SK-N-SH treated with all-trans-retinoic acid at 6 μM for 48 hours (cell line): ENCODE measurements at places on chromosomes 16 and 17.

GRCh38 chr17:3665834-3666233 is 2.5 kb downstream of the TAX1BP3 start:
- ATAC-seq: no peak

DNA sequence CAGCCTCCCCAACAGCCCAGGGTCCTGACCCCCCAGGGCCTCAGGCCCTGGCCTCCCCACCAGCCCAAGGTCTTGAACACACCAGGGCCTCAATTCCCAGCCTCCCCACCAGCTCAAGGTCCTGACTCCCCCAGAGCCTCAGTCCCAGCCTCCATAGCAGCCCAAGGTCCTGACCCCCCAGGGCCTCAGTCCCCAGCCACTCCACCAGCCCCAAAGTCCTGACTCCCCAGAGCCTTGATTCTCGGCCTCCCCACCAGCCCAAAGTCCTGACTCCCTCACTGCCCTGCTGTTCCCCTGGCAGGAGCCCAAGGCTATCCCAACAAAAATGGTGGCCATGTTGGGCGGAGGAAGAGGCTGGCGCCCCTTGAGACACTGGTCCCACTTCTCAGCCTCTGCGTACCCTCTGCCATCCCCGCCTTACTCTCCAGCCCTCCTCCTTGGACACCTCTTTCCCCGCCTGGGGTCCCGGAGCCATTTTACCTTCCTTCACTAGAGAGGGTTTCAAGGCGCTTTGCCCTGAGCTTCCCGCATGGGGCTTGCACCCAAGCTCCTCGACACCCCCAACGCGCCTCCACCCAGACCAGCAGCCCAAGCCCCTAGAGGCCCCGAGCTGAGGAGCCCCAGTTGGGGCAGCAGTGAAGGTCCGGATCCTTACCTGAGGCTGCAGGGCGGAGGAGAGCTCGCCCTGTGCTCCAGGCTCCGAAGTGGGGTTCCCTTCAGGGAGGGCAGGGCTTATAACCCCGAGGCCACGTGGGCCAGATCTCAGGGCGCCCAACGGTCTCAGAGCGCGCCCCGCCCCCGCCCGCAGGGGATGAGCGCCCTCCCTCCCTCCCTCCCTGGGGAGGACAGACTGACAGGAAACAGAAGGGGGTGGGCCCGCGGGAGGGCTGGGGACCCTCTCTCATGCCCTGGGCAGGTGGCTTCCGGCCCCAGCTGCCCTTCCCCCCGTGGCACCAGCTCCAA is 3.5 kb upstream of the TSPOAP1 start:
- no peak for ATAC-seq

GRCh38 chr17:79219208-79219935 is 144.7 kb downstream of the ENGASE start:
- no peak; the same call in 2 of the 3 replicates for ATAC-seq

DNA sequence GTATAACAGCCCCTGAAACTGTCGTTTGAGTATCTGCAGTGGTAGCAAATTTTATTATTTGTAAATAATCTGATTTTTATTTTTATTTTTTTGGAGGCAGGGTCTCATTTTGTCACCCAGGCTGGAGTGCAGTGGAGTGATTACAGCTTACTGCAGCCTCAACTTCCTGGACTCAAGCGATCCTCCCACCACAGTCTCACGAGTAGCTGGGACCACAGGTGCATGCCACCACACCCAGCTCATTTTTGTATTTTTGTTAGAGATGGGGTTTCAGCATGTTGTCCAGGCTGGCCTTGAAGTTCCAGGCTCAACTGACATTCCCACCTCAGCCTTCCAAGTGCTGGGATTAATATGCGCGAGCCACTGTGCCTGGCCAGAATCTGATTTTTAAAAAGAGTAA is 2.8 kb downstream of the NDEL1 start:
- no peak for ATAC-seq

DNA sequence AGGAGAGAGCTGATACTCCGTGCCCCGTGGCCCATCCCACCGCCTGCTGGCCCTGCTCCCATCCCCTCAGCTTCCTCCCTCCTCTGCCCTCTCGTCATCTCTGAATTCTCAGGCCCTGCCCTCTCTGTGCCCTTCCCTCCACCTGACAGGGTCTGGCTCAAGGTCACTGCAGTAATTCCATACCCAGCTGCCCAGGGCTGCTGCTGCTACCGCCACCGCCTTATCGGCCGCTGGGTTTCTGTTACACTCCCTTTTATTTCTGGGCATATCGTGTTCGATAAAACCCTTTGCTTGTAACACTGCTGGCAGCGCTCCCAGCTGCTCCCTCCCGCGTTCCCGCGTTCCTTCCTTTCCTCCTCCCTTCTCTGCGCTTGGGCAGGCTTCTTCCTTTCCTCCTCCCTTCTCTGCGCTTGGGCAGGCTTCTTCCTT is 1.2 kb downstream of the EPN3 start:
- peak; percentile 61 for ATAC-seq
